ENCODE measurements at places on chromosomes 6 and 20. TPM values are rescaled to one million over a fixed set of nuclear protein-coding genes. Genes with fewer than 3 reads are reported as not detected.

- no peak for DNase-seq
Measured at GRCh38 chr6:134293659-134294161, 24.2 kb downstream of the SGK1 start.

GRCh38 chr6:167937948-167938911, 59.2 kb upstream of the KIF25 start:
- no peak for DNase-seq

CLPSL1 gene
- total RNA-seq, result not detected

KHDRBS2 gene
- total RNA-seq, result 12.4 TPM

VIP gene
- total RNA-seq, result not detected

CCDC170 gene
- 1.2 TPM for total RNA-seq
